Fibroblast of skin of abdomen (primary cell): ENCODE measurements at places on chromosomes 16 and 17.

DNA sequence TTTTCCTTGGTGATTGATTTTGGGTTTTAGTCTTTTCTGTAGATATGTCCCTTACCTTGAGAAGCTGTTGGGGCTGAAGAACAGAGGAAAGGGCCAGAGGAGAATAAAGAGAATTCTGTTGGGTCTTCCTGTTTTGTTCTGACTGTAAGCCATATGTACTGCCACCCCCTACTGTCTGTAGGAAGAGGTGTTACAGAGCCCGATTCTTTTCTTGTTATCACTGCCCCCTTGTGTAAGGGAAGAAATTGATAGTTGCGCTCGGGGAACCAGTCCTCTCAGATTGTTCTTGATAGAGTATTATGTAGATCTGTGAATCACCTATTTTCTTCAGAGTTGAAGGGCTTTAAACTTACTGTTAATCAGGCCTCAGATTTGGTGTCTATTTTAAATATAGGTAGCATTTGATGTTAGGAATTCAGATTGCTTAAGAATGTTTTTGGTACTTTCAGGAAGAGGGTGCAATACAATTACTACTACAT lies 2.4 kb downstream of the TANC2 start:
- peak; percentile 88 for DNase-seq

DNA sequence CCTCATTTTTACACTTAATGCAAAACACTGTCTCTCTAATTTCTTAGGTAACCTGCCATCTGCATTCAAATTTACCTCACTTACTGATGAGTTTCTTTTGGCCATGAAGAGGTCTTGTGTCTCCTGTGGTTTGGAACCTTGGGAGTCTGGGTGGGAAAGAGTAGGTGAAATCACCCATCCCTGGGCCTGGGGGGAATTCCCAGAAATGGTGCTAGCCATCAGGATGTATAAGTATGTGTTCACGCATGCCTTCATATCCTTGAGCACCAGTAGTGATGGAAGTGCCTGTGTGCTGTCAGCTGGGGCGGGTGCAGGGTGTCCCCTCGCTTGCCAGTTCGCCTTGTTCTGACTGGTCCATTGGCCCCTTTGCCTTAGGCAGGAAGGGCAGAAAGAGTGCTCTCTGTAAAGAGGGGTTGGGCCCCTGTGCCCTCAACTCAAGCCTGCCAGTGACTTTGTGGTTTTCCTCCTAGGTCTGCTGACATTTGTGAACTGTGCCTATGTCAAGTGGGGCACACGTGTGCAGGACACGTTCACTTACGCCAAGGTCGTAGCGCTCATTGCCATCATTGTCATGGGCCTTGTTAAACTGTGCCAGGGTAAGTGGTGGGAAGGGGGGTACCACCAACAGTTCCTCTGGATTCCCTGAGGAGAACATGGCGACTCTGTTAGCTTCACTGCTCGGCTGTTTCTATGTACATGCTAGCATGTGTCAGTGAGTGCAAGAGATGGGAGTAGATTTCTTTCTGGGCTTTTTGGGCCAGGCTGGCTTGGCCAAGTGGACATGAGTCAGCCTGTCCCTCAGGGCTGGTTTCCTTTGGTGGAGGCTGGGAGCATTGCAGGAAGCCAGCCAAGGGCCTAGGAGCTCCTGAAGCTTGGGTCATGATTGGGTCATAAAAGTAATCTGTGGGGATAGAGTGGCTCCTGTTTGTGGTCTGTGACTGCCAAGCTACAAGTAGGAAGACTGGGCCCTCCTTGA lies 23.2 kb downstream of the SLC7A6OS start:
- peak; percentile 35 for DNase-seq

DNA sequence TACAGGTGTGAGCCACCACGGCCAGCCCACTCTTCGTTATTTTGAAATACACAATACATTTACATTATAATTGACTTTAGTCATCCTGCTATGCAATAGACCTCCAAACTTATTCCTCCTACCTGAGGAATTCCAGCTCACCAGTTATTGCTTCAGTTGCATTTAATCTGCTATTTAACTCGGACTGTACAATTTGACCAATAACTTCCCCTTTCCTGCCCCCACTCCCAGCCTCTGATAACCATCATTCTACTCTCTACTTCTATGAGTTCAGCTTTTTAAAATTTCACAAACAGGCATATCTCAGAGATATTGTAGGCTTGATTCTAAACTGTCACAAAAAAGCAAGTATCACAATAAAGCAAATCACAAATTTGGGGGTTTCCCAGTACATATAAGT lies 157.0 kb downstream of the COPRS start:
- no peak for DNase-seq

GRCh38 chr17:8015957-8016631 lies 13.7 kb downstream of the GUCY2D start:
- DNase-seq: no peak

DNA sequence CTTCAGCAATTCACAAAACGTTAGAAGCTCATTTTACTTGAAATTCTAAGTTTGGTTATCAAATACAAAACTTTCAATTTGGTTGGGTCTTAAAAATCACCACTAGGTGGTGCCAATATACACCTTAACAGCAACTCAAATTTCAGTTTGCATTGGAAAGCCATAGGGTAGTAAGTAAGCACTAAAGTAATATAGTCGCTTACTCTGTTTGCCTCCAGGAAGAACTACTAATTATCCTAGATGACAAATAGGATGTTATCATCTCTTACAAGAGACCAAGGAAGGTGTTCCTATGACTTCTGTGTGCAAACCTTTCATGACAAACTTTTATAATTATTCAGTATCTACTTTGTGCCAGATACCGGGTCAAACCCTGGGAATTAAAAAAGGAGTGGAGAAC lies 93.3 kb downstream of the MYO1D start:
- DNase-seq: peak; percentile 61

DNA sequence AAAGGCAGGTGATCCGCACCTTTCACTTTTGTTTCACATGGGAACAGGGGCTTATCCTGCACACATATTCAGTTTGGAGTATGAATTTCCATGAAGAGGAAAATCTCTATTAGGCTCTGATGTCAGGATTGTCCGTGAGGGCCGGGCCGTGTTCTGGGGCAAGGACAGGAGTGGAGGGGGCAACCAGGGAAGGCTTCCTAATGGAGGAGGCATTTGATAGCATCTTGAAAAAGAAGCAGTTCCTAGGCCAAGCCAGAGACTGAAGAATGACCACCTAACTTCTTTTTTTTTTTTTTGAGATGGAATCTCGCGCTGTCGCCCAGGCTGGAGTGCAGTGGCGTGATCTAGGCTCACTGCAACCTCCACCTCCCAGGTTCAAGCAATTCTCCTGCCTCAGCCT lies 174.2 kb downstream of the SEC14L1 start:
- no peak for DNase-seq

- DNase-seq: no peak
These were observed 354.6 kb upstream of the MAF start for GRCh38 chr16:79954921-79955705.
